ENCODE measurements at places on chromosomes 6 and 20.

DNA sequence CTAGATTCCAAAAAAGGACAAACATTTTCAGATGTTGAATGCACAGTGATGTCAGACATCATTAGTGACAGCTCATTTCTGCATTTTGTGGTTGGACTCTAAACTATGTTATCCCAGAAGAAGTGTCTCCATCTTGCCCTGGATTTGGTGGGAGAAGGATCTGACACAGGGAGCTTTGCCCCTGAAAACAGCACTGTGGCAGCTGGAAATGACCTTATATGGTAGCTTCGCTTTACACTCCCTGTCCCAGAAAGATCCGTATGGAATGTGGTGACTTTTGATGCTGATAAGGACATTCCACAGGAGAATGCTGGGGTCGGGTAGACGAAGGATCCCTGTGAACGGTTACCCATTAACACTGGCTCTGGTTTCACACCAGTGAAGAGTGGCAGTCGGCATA, 87.2 kb upstream of the EDN1 start:
- DNase-seq = no peak

DNA sequence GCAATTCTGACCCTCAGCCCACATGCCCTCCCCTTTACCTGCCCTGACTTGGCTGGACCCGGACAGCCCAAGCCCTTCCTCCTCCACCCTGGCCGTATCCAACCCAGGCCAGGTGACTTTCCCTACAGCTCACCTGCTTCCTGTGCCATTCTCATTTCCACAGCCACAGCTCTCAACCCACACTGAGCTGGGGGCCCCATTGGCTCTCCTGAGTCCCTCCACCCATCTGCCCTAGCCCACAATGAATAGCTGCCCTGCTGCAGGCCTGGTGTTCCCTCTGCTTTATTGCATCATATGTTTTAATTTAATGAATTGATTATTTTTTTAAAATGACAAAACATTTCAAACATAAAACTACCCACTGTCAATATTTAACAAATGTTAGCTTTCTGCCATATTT, 118.5 kb upstream of the BACH2 start:
- DNase-seq = no peak

DNA sequence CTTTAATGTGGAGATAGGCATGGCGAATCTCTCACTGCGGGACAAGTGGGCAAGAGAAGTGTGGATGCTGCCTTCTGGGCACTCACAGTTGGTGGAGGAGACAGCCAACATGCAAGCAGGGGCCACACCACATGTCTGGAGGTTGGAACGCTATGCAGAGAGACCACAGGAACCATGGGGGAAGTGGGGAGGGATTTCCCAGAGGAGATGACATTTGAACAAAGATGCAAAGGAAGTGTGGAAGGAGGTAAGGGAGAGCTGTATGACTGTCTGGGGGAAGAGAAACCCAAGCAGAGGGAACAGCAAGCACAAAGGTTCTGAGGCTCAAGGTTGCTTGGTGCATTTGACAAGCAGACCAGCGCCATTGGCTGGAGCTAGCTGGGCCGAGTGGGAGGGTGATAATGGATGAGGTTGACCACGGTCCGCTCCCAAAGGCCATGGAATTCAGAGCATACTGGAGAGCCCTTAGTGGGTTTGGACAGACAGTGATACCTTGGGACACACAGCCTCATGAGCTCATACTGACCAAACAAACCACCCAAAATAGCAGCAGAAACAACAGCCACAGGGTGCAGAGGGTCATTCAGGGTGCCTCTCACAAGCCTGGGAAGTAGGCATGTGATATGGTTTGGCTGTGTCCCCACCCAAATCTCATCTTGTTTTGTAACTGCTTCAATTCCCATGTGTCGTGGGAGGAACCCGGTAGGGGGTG, 7.6 kb upstream of the FAM110A start:
- DNase-seq = no peak

DNA sequence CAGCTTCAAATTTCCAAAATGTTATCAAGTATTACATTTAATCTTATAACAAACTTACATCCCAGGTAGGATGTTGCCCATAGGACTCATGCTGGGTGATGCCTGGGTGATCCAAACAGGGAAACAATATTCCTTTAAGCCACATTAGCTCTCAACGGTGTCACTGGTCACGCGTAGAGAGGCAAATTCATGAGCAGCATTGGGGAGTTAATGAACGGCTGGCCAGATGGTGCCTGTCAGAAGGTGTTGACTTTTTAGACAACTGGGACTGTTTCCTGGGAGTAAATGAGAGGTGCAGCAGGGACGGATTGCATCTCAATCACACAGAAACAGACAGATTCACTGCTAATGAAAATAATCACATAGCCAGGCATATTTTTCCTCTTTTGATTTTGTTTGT, 83.3 kb upstream of the ID4 start:
- DNase-seq = no peak

DNA sequence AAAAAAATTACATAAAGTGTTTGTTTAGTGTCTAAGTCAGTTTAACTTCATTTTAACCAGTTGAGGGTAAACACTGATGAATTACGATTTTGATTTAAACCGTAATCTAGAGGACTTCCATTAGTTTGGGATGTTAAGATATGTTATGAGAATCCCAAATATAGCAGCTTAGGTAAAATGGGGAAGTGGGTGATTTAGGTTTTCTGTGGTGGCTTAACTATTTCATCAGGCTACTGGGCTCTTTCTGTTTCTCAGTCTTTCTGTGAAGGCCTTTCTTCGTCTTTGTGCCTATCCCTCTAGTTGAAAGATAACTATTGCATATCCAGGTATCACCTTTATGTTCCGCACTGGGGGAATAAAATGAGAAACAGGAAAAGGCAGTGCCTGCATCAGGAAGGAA, 27.9 kb downstream of the CENPW start:
- DNase-seq = no peak

- peak; percentile 8 for DNase-seq
These were observed 11.2 kb downstream of the ZBTB2 start for GRCh38 chr6:151379933-151380847.

- peak; percentile 5 for DNase-seq
These were observed 1.4 kb downstream of the STAU1 start for GRCh38 chr20:49186535-49187329.

GRCh38 chr20:19492687-19493336, 265.2 kb upstream of the RIN2 start:
- DNase-seq = no peak

DNA sequence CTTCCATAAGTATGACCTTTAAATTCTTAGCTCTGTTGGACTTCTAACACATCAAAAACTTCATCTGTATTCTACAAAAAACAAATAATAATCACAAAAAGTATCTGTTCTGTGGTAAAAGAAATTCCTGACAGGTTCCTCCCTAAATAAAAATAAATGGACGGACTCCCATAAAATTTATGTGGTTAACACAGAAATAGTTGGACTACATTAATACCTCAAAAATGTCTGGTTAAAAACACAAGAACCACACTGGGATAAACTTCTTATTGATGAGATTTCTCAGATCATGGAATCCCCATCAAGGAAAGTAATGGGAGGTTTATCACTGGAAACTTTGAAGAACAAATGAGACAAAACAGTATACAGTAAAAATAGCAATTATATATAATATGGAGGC, 172.4 kb downstream of the MOXD1 start:
- no peak for DNase-seq

DNA sequence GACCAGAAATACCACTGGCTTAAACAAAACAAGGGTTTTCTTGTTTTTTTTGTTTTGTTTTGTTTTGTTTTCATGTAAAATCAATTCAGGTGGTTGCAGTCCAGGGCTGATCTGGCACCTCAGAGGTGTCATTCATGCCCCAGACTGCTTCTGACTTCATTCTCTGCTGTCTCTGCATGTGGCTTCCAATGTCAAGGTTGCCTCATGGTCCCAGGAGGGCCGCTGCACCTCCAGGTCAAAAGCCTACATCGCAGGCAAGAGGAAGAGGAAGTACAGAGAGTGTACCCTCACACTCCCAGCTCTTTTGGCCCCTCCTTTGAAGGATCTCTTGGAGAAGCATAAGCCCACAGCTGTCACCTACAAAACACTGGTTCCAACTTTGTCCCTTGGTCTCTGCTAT, 1.4 kb upstream of the BTN3A1 start:
- no peak for DNase-seq

DNA sequence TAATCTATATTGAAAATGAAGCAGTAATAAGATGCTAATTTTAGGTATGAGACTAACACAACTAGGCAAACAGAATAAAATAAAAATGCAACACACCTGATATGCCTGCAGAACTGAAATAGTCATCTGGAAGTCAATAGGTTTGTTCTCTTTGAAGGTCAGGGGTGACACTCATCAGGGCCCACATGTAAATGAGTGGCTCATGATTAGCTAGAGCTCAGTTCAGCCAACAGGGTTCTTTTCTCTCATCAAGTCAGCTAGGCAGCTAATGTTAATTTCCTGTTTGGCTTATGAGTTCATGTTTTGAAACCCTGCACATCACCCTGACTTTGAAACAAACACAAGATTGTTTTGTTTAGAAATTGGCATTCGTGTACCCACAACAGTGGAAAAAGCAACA, 23.8 kb downstream of the SMLR1 start:
- DNase-seq = no peak

GRCh38 chr6:13523826-13524622, 36.6 kb upstream of the GFOD1 start:
- DNase-seq = no peak

DNA sequence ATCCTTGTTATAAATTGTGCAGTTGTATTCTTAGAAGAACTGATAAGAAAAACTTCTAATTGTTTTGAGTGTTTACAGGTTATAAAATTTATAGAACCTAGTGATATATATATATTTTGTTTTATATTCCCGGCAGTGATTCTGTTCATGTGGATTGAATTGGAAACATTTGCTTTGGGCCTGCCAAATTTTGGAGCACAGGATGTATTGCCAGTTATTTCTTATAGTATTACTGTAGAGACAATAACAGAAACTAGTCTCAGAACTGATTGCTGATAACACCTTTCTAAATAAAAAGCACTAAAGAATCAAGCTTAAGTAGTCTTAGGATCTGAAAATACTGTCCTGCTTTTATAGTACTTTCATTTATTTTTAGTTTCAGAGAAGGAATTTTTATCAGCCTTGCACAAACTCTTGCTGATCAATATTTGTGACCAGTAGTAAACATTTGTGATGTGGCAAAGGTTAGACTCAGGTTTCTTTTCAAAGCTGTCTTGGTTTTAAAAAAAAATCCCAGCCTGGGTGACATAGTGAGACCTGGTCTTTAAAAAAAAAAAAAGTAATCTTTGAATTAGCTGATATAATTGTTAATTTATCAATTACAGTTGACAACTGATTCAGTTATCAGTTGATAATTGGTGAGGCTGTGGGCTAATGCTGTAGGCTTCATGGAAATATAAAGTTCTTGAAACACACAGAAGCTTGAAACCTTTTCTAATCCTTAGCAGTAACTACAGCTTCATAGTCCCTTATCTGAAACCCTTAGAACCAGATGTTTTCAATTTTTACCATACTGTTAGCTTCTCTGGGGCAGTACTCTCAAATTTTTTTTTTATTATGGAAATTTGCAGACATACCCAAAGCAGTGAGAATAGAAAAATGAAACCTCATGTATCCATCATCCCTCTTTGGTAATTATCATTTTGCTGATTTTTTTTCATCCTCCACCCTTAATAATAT, 42.4 kb downstream of the RNGTT start:
- no peak for DNase-seq

DNA sequence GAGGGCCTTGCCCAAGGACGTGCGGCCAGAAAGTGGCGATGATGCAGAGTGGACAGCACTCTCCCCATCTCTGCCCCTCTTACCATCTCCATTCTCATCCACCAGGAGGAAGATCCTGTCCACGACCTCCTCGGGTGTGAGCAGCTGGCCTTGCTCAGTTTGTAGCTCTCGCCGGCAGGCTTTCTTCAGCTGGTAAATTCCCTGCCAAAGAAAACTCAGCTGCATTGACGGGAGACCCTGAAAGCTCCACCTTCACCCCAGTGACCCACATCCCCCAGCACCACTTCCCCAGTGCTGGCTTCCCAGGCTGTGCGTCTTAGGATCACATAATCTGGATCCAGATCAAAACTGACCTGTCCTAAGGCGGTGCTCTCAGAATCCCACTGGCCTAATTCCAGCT, 9.2 kb downstream of the GUCA1B start:
- DNase-seq = no peak

GRCh38 chr6:71126506-71126905, 162.1 kb upstream of the OGFRL1 start:
- no peak for DNase-seq

GRCh38 chr20:63652192-63652980, 838 bp downstream of the STMN3 start:
- DNase-seq = no peak

DNA sequence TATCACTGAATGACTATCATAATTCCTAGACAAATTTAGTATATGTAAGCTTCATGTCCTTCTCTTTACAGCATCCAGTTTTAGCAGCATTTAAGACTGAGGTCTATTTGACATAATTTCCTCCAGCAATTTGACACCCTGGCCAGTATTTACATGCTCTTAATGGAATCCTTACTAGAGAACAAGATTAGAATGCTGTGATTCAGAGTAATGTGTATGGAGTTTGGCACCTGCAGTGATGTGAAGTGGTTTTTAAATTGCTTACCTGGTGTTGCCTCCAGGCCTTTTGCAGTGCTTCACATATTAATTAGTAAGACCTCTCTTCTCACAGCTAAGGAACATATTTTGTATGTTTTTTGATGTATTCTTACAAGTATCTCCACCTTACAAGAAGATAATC, 9.8 kb downstream of the NKX2-4 start:
- no peak for DNase-seq

GRCh38 chr6:35396991-35397390, 54.6 kb downstream of the PPARD start:
- DNase-seq = no peak

- no peak for DNase-seq
These were observed 968 bp upstream of the MMP24 start for GRCh38 chr20:35225319-35226125.

DNA sequence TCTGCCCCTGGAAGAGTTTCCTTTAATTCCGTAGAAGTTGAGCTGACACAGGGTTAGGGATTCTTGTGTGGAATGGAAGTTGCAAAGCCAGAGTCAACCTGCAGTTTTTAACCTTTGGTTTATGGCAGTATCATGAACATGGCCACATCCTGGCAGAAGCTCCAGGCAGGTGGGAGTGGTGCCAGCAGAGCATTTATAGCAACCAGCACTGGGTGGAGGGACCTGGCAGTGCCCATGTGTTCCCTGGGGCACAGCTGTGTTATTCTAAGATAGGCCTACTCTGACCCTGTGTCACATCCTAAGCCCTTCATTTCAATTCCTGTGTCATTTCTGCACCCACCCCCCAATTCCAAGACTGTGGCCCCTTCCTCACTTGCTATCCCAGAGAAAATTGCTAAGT, 26.1 kb upstream of the ZNF831 start:
- no peak for DNase-seq

GRCh38 chr6:31776989-31777666, at the start of gene VWA7:
Gene VWA7 (minus strand): TSS chr6:31777328. CDS start chr6:31776779, 549 bp downstream.
- DNase-seq = no peak

- DNase-seq = no peak
These were observed 26.4 kb downstream of the LYRM2 start for GRCh38 chr6:89612121-89612520.

Measured in anterior cingulate cortex (tissue), 58 donors.